ENCODE measurements at places on chromosomes 6 and 20. TPM values are rescaled to one million over a fixed set of nuclear protein-coding genes. Genes with fewer than 3 reads are reported as not detected.

PACRG gene
- 4.6 TPM for total RNA-seq

HLA-DQA1 gene
- total RNA-seq: 1.6 TPM

DNA sequence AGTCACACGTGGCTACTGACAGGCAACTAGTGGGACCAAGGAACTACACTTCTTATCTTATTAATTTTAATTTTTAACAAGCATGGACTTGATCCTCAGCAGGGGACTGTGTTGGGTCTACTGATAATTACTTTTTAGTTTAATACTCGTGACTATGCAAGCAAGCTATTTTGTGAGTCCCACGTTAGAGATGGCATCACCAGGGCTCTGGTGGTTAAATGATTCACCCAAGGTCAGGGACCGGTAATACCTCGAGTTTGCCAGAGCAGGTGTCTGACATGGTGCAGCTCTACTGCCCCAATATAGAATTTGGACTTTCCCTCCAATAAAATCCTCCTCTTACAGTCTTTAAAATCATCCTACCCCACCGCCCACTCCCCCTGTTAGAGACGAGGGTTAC is 98.6 kb upstream of the RIN2 start:
- H3K4me1 ChIP-seq: no peaks in the 10 kb centered on the region
- no peak overlapping the region for H3K4me3 ChIP-seq
- H3K27ac ChIP-seq: no peak overlapping the region
- no peaks in the 10 kb centered on the region for H3K27me3 ChIP-seq
- no peaks in the 10 kb centered on the region for H3K36me3 ChIP-seq
- DNase-seq: no peak

DNA sequence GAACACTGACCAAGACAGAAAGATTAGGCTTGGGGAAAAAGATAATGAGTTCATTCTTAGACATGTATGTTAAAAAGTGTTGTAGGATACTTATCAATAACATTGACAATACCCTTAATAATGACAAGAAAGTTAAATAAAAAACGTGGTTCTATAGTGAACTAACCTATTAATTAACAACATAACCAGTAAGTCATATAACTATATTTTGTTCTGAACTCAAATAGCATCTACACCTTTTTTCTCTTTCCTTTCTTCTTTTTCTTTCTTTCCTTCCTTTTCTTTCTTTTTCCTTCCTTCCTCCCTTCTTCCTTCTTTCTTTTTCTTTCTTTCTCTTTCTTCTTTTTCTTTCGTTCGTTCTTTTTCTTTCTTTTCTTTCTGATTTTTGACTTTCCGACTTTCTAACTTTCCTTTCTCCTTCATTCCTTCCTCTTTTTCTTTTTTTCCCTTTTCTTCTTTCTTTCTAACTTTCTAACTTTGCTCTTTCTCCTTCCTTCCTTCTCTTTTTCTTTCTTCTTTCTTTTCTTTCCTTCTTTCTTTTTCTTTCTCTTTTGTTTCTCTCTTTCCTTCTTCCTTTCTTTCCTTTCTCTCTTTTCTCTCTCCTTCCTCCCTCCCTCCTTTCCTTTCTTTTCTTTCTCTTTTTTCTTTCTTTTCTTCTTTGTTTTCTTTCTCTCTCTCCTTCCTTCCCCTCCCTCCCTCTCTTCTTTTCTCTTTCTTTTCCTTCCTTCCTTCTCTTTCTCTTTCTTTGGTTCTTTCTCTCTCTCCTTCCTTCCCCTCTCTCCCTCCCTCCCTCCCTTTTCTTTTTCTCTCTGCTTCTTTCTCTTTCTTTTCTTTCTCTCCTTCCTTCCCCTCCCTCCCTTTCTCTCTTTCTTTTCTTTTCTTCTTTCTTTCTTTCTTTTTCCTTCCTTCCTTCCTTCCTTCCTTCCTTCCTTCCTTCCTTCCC is 24.6 kb downstream of the PRSS35 start:
- H3K4me1 ChIP-seq: no peaks in the 10 kb centered on the region
- no peak overlapping the region for H3K4me3 ChIP-seq
- no peaks in the 10 kb centered on the region for H3K36me3 ChIP-seq

DNA sequence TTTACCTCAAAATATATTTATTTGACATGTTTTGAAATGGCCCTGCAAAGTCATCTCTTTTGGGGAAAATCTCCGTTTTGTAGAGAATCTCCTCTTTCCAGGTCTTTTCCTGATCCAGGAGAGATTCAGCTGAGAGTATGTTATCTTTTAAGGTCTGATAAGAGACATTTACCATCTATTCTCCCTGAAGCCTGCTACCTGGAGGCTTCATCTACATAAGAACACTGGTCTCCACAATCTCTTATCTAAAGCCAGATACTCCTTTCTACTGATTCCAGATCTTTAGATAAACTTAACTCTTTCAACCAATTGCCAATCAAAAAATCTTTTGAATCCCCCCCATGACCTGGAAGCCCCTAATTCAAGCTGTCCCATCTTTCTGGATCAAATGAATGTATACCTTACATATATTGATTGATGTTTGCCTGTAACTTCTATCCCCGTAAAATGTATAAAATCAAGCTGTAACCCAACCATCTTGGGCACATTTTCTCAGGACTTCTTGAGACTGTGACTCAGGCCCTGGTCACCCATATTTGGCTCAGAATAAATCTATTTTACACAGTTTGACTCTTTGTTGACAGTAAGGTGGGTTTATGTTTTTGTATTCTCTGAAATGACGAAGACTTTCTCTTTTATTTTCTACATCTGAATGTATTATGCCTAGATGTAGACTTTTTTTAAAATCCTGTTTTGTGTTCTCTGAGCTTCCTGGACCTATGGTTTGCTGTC is 95.5 kb downstream of the ECT2L start:
- H3K36me3 ChIP-seq: no peaks in the 10 kb centered on the region
- no peak for DNase-seq
- H3K4me1 ChIP-seq: no peaks in the 10 kb centered on the region
- H3K4me3 ChIP-seq: no peak overlapping the region
